NCI-H1092 treated with DMSO at 0.1 percent for 48 hours (cell line): ENCODE measurements at places on chromosomes 3 and 15.

GRCh38 chr3:43872301-43872700 lies 181.6 kb downstream of the ABHD5 start:
- DNase-seq = no peak

DNA sequence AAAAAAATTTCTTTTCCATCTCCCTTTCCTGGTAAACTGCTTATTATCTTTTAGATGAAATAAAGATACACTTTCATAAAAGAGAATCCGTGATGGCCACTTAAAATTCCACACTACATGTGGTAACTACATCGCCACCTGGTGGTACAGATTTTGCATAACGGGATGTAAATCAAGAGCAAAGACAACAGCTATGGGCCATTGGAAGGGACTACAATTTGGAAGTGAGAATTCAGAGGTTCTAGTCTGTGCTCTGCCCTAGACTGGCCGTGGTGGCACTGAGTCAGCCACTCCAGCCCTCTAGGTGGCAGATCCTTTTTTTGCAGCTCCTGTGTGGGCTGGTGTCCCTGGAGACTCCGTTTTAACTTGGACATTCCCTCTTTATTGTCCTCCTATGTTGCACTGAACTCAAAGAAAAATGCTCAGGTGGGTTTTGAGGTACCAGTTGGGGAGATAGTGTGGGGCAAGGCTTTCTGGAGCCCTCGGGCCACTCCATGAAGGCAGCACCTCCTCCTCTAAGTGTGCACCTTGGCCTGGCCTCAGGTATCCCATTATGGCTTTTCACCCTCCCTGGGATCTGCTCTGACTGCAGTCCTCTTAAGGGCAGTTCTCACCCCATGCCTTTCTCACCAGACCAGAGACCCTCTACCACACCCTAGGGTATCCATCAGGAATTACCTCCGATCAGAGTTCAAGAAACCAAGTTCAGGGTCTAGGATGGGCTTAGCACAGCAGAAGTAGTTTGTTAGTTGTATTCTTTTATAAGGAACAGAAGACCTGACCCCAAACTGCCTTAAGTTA lies 54.9 kb downstream of the SPSB4 start:
- peak; percentile 72 for DNase-seq

DNA sequence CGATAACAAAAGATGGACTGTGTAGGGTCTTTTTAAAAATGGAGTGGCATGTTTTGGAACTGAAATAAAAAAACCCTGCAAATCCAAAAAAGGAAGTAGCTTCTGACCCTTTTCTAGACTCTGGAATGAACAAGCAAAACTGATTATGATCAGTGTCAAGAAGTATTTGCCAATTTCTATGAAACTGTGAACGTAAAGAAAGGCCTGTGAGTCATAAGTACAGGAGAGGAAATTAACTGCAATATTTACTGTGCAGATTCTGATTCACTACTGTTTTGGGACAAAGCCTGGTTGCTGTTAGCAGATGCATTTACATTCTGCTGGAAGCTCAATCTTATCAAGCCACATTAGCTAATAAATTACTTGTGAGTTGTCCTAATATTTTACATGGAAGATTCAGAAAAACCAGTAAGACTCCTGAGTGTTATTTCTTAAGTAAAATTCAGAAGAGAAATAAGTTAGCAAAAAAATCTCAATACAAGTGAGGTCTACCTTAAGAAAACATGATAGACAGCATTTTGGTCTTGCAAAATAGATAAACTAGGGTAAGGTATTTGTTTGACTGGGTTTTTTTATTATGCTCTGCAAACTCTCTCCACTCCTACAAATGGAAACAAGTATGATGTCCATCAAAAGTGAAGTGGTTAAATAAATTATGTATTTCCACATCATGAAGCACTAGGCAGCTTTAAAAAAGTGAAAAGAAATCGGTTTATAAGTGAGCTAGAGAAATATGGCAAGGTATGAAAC lies 90.2 kb upstream of the LMOD3 start:
- DNase-seq = no peak

DNA sequence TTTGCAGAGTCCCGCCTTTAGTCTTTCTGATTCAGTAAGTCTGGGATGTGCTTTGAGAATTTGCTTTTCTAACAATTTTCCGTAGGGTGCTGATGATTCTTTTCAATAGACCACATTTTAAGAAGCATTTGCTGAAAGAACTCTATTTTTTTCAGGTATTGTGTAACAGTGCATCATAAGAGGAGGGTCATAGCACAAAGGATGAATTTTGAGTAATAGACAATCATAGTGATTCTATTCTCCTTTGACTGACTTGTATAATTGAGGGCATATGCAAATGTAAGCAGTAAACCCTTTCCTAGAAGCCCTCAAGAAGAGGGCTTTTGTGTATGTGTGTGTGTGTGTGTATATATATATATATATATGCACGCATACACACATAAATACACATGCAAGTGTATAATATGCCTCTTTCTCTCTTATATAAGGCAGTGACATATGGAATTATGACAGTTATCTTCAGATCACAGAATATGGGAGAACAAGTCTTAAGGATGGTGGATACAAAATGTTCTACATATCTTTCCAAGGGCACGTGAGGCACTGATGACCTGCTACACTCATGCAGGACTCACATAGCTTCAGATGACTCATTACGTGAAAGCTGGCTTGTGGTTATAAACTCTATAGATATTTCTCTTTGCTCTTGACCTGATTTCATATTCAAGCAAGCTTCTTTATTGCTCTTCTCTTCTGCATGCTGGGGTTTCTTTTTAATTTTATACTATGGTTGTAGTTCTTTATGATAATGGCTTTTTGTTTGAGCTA lies 6.5 kb upstream of the PLSCR1 start:
- DNase-seq = no peak

DNA sequence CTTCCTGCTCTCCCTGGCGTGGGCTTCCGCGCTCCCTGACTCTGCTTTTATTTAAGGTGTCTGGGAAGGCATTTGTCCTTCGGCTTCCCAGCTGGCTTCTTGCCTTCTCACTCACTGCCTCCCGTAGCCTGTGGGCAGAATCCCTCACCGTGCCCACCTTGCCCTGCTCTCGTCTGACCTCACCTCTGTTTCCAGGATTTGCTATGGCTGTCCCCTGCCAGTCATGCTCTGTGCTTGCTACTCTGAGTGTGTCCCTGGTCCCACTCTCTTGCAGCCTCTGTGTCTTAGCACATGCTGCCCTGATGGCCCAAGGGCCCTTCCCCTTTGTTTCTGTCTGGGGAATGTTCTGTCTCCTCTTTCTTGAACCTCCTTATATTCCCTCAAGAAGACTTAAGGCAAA lies 26.2 kb downstream of the LPP start:
- no peak for DNase-seq

- DNase-seq = no peak
These were observed 110.9 kb downstream of the EDEM1 start for GRCh38 chr3:5298453-5298852.

GRCh38 chr3:183873914-183874313 lies 10.8 kb downstream of the PARL start:
- DNase-seq = no peak

GRCh38 chr15:68410466-68411342 lies 21.3 kb downstream of the ITGA11 start:
- no peak for DNase-seq

GRCh38 chr3:31895471-31895870 lies 85.6 kb downstream of the OSBPL10 start:
- no peak for DNase-seq

GRCh38 chr15:89864958-89865739 lies 28.6 kb downstream of the AP3S2 start:
- no peak for DNase-seq

DNA sequence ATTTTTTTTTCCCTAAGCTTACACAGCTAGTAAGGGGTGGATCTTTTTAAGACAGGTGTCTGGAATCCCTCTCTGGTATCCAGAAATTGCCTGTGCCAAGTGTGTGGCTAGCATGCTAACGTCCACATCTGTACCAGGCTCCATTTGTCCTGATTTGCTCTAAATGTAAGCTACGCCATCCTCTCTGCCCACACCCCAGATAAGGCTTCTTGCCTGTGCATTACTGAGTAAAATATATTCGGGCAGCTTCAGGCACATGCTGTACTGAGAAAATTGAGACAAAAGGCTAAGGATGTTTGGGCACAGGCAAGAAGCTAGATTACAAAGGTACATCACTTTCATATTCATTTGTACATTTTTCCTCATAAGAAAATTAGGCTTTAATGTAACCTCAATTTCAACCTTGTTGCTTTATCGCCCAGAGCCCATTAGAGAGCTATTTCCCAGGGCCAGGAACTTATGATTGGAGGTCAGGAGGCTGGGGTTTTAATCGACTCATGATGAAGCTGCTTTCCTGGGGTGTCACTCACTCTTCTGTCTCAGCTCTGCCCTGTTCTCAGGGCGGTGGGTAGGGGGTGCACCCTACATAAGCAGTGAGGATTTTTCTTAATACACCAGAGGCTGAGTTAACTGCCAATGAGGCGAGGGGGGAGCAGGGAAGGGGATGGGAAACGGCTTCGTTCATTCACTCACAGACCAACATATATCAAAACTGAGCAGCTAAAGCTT lies 106.3 kb downstream of the RORA start:
- no peak for DNase-seq
